ENCODE measurements at places on chromosomes 1 and 21.

- DNase-seq, result no peak
These were observed 133.9 kb upstream of the SGIP1 start for GRCh38 chr1:66399888-66400529.

DNA sequence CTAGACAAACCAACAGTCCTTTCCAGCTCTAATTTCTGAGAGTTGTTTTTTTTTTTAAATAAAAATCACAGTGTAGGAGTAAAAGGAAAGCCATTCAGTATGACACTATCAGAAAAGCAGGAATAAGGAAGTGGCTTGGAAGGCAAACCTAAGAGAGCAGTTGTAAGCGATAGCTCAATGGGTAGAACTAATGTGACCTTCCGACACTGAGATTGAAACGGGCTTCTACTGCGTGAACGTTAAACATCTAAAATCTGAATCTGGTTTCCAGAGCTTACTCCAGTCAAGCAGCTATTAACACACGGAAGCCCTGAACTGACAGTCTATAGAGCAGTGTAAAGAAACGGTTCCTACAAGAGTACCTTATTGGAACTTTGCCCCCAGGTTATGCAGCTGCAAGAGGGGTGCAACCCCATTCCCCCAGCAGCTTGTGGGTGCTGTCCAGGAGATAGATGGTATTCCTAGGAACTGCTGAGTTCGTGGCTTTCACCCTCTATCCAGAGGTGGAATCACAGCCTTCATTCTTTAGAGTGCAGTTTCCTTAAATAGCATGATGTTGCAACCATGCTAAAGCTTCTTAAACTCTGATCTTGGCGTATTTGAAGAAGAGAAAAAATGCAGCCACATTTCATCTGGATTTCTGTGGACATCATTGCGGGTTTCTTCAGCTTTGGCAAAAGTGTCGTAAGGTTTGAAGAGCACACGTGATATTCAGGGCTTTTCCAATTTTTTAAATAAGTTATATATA is 3.3 kb upstream of the IRF2BP2 start:
- no peak for DNase-seq

DNA sequence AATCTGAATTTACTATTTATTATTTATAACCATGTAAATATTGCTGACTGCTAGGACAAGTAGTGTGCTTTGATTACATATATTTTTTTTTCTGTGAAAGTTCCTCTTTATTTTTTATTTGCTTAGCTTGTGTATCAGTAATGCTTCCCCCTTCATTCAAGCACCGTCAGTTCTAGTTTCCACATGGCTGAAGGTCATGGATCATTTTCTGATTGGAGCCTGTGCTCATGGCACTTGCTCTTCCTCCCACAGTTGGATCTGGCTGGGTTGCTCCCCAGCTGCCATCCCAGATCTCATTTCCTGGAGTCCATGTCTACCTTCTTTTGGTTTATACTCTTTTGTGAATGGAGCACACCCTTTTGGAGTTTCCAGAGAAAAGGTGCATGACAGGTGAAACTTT is 57.0 kb upstream of the IGSF5 start:
- no peak for DNase-seq

DNA sequence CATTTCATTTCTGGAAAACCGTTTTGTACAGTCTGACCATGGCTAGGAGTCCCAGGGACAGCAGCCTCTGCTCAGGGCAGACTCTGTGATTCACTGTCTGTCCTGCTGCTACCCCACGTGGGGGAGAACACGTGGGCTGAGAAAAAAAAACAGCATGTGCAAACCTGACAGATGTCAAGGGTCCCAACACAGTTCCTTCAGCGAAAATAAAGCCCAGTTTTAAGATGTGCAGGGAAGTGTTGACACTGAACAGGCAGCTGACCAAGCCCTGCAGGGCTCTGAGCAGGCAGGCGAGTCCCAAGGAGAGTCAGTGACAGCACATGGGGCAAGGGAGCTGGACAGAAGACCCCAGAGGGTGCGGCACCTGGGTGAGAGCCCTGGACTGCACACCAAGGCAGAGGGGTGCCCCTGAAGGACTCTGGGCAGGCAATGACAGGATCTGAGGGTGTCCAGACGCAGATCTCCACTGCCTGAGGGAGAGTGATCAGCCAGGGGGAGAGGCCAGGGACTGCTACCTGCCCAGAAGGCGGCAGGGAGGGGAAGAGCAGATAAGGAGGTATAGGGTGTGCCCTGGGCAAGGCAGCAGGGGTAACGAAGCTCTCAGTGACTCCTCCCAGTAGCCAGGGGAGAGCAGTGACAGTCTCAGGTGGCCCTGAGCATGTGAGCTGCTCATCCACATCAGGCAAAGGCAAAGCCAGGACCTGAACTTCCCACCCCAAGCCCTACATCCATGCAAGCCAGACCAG is 5.1 kb upstream of the SPATC1L start:
- DNase-seq, result no peak

GRCh38 chr1:66373157-66373591 is 160.8 kb upstream of the SGIP1 start:
- no peak for DNase-seq

GRCh38 chr1:50424884-50425375 is 1.7 kb upstream of the DMRTA2 start:
- no peak for DNase-seq

Data from stimulated activated CD4-positive, alpha-beta T cell treated with anti-CD3 and anti-CD28 coated beads, Interleukin-12 subunit alpha, Interleukin-12 subunit beta, amount 100 ng/mL, for 48 hours (primary cell).